Kidney (tissue), 22 donors: ENCODE measurements at places on chromosomes 1 and 21. TPM values are rescaled to one million over a fixed set of nuclear protein-coding genes. Genes with fewer than 3 reads are reported as not detected.
A peak's percentile ranks its signal among the peaks of the same experiment; 100 is the strongest.

SPRR2B gene
- not detected for total RNA-seq

VPS72 gene
- 52.6 TPM for total RNA-seq

RBM15 gene
- 27.8 TPM for total RNA-seq

FMO2 gene
- 22.3 TPM for total RNA-seq

TNNT2 gene
- total RNA-seq = 2.1 TPM

TIAM1 gene
- total RNA-seq = 30.0 TPM

GRCh38 chr1:227225715-227226346 is 92.5 kb downstream of the CDC42BPA start:
- no peak overlapping the region for H3K27ac ChIP-seq
- DNase-seq = no peak
- no peaks in the 10 kb centered on the region for H3K4me1 ChIP-seq
- H3K36me3 ChIP-seq = no peaks in the 10 kb centered on the region
- H3K4me3 ChIP-seq = no peak overlapping the region

DNA sequence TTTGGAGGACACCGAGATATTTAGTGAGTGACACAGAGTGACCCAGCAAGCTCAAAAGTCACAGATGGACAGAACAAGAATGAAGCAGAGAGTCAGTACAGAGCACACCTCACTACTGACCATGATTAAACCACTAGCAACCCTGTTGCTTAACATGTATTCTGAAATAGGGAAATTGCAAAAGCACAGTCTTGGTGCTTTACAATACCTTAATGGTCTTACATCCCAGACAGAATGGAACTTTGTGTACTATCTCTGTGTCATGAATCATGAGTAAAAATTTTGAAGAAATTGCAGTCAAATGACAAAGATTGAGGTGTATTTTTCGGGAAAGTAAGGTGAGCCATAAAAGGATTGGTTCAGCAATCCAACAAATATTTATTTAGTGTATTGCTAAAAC is 2.7 kb upstream of the SAMSN1 start:
- no peak overlapping the region for H3K27ac ChIP-seq
- H3K36me3 ChIP-seq = no peaks in the 10 kb centered on the region
- no peaks in the 10 kb centered on the region for H3K27me3 ChIP-seq

GRCh38 chr1:108200687-108201051 is 526 bp upstream of the SLC25A24 start:
- H3K36me3 ChIP-seq = no peaks in the 10 kb centered on the region
- DNase-seq = peak; percentile 43
- H3K4me1 ChIP-seq = peaks cover 6% of the 10 kb centered on the region
- H3K27me3 ChIP-seq = no peaks in the 10 kb centered on the region
- H3K4me3 ChIP-seq = peak overlapping the region; percentile 85

DNA sequence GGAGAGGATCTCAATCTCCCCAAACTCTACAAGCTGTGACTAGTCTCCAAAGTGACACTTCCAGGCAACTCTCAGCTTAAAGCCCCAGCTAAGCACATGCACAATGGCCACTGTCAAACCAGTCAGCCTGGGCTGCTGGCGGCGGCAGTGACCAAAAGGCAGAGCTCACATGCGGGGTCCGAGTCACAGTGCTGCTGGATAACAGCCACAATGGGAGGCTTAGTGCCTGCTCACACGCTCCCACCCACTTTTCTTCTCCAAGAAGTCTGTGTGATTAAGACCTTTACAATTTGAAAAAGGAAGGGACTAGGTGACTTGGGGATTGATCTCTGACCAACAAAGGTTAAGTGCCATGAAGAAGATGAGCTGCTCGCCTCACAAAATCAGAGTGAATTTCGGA is 16.8 kb downstream of the RIPK4 start:
- no peak overlapping the region for H3K4me3 ChIP-seq
- peaks cover 3% of the 10 kb centered on the region for H3K4me1 ChIP-seq
- H3K27me3 ChIP-seq = no peaks in the 10 kb centered on the region
- H3K27ac ChIP-seq = no peak overlapping the region
- peaks cover 53% of the 10 kb centered on the region for H3K36me3 ChIP-seq

DNA sequence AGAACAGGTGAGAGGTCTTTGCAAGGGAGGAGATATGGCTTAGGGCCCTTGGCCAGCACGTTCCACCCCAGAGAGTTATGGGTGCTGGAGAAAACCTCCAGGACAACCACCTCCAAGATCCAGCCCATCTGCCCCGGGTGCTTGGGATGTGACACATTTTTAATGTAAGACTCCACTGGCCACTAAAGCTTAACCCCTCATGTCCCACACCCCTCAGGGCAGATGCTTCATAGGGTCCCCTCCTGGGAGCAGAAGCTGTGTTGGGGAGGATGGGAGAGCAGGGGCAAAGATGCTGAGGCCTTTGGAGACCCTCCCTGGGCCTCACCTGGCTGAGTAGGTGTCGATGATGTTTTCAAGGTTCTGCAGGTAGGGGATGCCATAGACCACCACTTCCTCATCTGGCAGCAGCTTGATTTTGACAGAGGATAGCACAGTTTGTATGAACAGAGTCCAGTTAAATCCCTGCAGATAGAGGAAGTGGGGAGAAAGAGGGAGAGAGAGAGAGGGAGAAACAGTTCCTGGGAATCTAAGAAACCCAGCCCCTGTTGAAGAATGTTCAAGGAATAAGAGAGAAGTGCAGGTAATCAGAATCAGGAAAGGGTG is 11.9 kb downstream of the PRXL2B start:
- H3K4me3 ChIP-seq = no peak overlapping the region
- no peaks in the 10 kb centered on the region for H3K36me3 ChIP-seq
- H3K27me3 ChIP-seq = no peaks in the 10 kb centered on the region
- H3K4me1 ChIP-seq = no peaks in the 10 kb centered on the region
- H3K27ac ChIP-seq = no peak overlapping the region
- DNase-seq = no peak

DNA sequence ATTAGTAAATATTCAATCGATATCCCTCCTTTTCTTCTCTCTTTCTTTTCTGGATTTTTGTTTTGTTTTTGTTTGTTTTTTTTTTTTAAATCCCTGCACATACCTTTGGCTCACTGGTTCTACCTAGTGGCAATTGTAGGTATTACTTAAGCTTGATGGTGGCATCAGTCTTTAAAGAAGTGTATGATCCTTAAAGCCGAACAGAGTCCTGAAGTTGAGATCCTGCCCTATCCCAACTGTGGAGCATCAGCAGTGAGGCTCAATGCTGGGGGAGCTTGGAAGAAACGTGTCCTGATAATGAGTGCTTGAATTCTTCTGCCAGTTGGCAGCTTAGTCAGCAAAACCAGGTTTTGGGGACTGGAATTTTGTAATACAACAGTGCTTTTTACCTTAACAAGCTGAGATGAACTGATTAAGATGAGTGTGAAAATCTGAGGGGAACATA is 60.8 kb downstream of the FASLG start:
- H3K27me3 ChIP-seq = no peaks in the 10 kb centered on the region
- no peaks in the 10 kb centered on the region for H3K4me1 ChIP-seq
- DNase-seq = no peak
- no peak overlapping the region for H3K27ac ChIP-seq
- no peak overlapping the region for H3K4me3 ChIP-seq
- H3K36me3 ChIP-seq = no peaks in the 10 kb centered on the region

- H3K27me3 ChIP-seq = peaks cover 3% of the 10 kb centered on the region
- H3K36me3 ChIP-seq = no peaks in the 10 kb centered on the region
- H3K27ac ChIP-seq = no peak overlapping the region
- no peaks in the 10 kb centered on the region for H3K4me1 ChIP-seq
- no peak for DNase-seq
- H3K4me3 ChIP-seq = no peak overlapping the region
These were observed 52.7 kb upstream of the TTC34 start for GRCh38 chr1:2854151-2854550.

DNA sequence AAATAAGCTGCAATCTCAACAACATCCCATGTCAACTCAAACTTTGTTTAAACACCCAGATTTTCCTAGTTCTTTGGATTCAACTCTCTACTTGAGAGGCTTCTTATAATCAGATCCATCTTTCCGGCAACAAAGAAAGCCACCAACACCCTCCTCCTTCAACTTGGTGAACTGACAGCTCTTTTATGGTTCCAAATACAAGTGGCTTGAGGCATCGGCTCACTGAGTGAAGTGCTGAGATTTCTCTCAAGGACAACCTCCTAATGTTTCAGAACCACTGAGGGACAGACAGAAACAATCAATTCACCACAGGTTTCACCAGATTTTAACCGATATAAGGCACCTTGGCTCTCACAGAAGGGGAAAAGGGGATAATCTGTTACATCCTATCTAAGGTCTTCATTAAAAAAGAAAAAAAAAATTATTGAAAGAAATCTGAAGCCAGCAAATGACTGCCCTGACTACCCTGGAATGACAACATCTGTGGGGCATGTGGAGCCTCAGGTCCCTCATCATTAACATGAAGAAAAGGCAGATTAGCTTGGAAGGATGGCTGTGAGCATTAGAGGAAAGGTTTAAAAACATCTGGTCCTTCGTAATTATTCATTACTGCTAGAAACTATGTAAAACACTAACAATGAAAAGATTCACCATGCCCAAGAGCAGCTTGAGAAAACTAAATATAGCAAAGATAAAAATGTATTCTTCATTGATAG is 50.9 kb downstream of the PTPN14 start:
- DNase-seq = no peak
- H3K27me3 ChIP-seq = no peaks in the 10 kb centered on the region
- no peak overlapping the region for H3K27ac ChIP-seq
- H3K4me3 ChIP-seq = no peak overlapping the region
- H3K4me1 ChIP-seq = peaks cover 11% of the 10 kb centered on the region

GRCh38 chr21:16777041-16777720 is 735.7 kb upstream of the CXADR start:
- no peaks in the 10 kb centered on the region for H3K27me3 ChIP-seq
- DNase-seq = no peak
- no peaks in the 10 kb centered on the region for H3K4me1 ChIP-seq

GRCh38 chr1:7279769-7280168 is 491.3 kb upstream of the VAMP3 start:
- no peak overlapping the region for H3K27ac ChIP-seq
- no peak overlapping the region for H3K4me3 ChIP-seq
- no peak for DNase-seq
- H3K27me3 ChIP-seq = no peaks in the 10 kb centered on the region
- H3K36me3 ChIP-seq = no peaks in the 10 kb centered on the region

DNA sequence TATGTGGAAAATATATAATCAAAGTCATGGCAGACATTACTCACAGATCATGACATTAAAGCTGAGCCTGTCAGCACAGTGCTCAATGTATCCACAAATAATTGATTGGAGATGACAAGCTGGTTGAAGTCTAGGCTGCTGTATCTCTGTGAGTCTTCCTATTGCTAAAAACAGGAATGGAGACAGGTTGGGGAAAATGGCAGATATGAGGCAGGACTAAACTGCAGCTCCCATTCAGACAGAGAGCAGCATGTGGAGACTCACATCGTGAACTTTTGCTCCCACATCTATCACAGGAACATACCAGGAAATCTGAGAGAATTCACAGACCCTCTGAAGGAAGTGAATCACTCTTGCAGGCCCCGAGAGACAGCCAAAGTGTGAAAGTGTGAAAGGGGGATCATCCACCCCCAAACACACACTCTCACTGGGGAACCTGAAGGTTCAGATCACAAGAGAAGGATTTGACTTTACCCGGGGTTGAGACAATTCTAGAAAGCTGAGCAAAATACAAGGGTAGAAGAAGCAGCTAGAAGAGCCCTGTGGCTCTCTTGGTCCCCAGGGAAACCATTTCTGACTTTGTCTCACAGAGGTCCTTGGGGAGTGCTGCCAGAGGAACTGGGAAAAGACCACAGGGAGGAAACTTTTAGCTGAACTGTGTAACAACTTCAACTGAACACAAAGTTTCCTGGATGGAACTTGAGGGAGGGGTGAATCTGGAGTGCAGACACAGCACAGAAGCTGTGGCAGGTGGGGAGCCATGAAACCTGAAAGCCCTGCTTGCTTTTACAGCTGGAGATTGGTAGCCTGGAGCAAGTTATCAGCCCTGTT is 173.4 kb downstream of the S1PR1 start:
- no peaks in the 10 kb centered on the region for H3K4me1 ChIP-seq
- no peaks in the 10 kb centered on the region for H3K27me3 ChIP-seq
- no peak overlapping the region for H3K27ac ChIP-seq
- H3K4me3 ChIP-seq = no peak overlapping the region
- H3K36me3 ChIP-seq = no peaks in the 10 kb centered on the region
